Dermis microvascular lymphatic vessel endothelial cell (primary cell): ENCODE measurements at places on chromosomes 3 and 15. TPM values are rescaled to one million over a fixed set of nuclear protein-coding genes. Genes with fewer than 3 reads are reported as not detected.

Gene GRK7
- not detected in 2 replicates for total RNA-seq

Gene LMAN1L
- not detected in 2 replicates for total RNA-seq

Gene CTXN2
- not detected in 2 replicates for total RNA-seq

Gene ADGRG7
- not detected in 2 replicates for total RNA-seq

Gene CHRNA5
- 2.0 and 2.1 TPM in 2 replicates for total RNA-seq

Gene CD86
- total RNA-seq, result not detected in 2 replicates

Gene CERS3
- total RNA-seq, result not detected in 2 replicates

Gene ERICH6
- under 0.01 TPM in 2 replicates for total RNA-seq

Gene YEATS2
- 27.6 and 31.2 TPM in 2 replicates for total RNA-seq

Gene SMCO1
- not detected in 2 replicates for total RNA-seq

Gene DAPK2
- 7.4 and 10.9 TPM in 2 replicates for total RNA-seq

Gene RASSF1
- 12.6 and 23.9 TPM in 2 replicates for total RNA-seq

Gene TIGIT
- not detected in 2 replicates for total RNA-seq

Gene SLC2A2
- not detected in 2 replicates for total RNA-seq

Gene MYD88
- total RNA-seq, result 17.5 and 19.1 TPM in 2 replicates

Gene ZNF860
- 1.3 and 1.9 TPM in 2 replicates for total RNA-seq

Gene MESP2
- not detected in 2 replicates for total RNA-seq

Gene ATXN7
- 5.1 and 6.8 TPM in 2 replicates for total RNA-seq

Gene TRAT1
- not detected in 2 replicates for total RNA-seq

Gene EAF1
- total RNA-seq, result 13.4 and 19.2 TPM in 2 replicates

Gene TUSC7
- not detected in 2 replicates for total RNA-seq
